Caco-2 (cell line): ENCODE measurements at places on chromosomes 2 and 18.
A peak's percentile ranks its signal among the peaks of the same experiment; 100 is the strongest.

GRCh38 chr2:238290715-238291549 is 2.5 kb upstream of the PER2 start:
- no peak for DNase-seq

- DNase-seq, result no peak
These were observed 41.7 kb upstream of the LDLRAD4 start for GRCh38 chr18:13176847-13177246.

DNA sequence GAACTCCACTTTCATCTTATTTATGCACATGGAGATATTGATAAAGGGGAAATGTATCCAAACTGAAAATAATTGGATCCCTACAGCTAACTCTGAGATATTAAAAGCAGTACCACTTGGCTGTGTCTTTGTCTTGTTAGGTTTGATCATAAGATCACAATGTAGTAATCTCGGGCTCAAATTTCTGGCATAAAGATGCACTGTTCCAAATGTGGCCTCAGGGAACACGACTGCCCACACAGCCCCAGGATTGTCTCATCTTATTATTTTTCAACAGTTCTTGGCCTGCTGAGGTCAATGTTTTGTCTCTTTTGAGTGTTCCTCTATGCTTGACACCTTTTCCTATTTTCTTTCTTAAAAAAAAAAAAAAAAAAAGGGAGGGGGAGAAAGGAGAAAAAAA is 114.1 kb downstream of the GBX2 start:
- no peak for DNase-seq

DNA sequence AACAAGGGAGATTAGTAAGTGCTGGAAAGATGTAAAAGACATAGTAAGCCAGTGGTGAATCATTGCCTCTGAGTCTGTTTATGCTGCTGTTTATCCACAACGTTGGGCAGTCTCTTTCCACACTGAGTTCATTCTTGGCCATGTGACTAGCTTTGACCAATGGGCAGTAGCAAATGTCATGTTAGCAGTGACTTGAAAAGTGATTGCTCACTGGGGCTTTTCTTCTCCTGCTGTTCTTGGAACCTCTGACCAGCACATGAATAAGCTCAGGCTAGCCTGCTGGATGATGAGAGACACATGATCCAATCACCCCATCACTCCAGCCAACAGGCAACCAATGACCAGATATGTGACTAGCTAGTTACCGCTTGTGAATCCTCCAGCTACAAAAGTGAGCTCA is 360.4 kb downstream of the SLC4A3 start:
- DNase-seq, result no peak

GRCh38 chr2:223510713-223511112 is 91.4 kb downstream of the SCG2 start:
- no peak for DNase-seq

DNA sequence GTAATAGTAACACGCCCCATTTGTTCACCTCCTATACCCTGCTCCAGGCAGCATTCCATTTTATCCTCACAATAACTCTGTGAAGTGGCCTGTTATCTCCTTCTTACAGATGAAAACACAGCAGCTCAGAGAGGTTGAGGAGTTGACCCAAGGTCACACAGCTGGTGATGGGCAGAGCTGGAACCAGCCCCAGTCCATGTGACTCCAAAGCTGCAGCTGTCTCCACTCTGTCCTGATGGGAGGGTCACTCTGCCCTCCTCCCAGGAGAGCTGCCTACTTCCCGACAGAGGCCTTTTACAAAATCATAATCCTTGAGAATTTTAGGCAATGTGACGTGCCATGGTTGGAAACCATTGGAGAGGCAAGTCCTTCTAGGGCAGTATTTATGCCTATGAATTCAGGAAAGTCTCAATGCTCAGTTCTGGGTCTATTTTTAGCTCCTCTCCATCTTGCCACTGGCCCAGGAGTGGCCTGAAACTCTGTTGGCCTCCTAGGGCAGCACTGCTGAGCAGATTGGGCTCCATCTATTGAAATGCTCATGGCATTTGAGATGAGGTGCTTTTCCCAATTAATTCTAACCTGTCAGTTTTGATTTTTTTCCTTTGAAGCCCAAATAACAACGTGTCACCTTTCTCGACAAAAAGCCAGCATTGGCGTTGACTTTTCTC is 162.0 kb upstream of the MSH6 start:
- no peak for DNase-seq

GRCh38 chr2:98579926-98580325 is 28.4 kb downstream of the COA5 start:
- no peak for DNase-seq

DNA sequence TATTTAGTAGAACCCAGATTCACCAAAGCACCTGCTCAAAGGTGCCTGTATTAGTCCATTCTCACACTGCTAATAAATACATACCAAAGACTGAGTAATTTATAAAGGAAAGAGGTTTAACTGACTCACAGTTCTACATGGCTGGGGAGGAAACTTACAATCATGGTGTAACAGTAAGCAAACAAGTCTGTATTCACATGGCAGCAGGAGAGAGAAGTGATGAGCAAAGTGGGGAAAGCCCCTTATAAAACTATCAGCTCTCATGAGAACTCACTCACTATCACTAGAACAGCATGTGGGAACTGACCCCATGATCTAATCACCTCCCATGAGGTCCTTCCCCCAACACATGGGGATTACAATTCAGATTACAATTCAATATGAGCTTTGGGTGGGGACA is 28.0 kb upstream of the DDX18 start:
- no peak for DNase-seq

DNA sequence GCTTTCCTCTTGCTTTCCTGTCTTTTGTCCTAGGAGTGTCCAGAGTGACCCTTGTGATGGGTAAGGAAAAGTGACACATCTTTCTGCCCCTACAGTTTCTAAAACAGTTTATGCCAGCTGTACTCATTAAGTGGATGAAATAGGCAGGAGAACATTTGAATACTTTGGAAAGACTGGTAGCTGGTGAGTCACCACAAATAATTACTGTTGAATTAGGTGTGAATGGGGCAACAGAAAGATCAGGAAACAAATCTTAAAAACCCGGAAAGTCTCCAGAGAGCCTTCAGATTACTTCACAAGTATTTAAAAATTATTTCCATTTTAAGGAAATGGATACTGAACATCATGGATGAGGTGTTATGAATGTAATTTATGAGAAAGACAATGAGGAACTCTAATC is 278.5 kb downstream of the CLIP4 start:
- DNase-seq, result no peak

GRCh38 chr2:232142049-232142448 is 180.5 kb downstream of the DIS3L2 start:
- DNase-seq, result peak; percentile 27

DNA sequence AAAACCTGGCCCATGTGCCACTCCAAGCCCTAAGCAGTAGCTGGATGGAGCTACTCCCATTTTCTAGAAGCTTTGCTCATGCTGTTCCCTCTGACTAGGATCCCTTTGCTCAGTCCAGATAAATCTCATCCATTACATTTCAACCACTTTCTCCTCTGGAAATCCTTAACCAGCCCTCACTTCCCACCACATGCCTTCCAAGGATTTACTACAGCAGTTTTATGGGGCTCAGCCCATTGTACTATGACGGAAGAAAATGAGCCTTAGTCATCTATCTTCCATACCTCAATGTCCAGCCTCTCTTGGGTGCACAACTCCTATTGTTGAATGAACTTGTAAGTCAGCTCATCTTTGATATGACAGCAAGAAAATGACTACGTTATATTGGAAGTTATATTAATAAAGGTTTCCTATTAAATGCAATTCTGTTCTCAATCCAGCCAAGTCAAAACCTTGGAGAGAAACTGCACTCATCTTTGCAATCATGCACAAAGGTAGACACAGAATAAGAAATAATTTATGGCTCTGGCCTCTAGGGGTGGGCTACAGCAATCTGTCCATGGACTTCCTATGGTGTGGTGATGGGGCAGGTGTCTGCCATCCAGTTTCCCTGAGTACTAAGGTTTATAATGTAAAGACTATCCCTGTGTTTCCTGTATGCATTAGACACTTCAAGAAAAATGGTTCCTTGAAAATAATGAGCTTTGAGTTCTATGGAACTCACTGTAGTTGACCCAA is 3.4 kb downstream of the B4GALT6 start:
- peak; percentile 24 for DNase-seq

GRCh38 chr2:187228986-187229385 is 219.1 kb downstream of the CALCRL start:
- no peak for DNase-seq

- DNase-seq, result no peak
These were observed 9.7 kb downstream of the TFPI start for GRCh38 chr2:187544371-187545080.

DNA sequence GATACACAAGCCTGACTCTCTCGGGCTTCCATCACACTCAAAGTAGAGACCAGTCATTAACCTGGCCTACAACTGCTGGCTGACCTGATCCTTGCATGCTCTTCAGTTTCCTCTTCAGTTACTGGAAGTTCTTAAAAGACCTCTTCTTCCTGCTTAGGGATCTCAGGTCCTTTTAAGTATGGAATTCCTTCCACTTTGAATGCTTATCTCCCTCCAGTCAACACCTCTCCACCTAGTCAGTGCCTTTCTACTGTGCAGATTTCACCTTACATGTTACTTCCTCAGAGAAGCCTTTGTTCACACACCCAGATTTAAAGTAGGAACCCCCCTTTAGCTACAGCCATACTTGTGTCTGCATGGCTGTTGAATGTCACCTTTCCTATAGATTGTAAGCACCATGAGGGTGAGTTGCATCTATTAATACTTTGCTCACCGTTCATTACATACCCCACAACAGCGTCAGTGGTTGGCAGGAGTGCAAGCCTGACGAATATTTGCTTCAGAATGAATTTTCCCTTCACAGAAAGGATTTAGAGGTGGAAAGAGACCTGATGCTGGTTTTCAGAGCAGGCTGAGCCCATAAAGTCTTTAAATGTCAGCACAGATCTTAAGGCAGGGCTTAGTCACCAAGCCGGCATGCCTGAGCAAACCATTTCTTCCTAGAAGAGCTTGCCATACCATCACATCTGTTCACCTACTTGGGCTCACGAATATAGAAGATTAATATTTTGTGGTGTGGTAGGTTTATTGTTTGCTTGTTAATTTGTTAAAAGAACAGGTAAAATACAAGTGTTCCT is 90.1 kb downstream of the ACVR1 start:
- no peak for DNase-seq

- no peak for DNase-seq
These were observed 75.5 kb downstream of the OLA1 start for GRCh38 chr2:174172802-174173355.

- no peak for DNase-seq
These were observed 82.3 kb downstream of the GLI2 start for GRCh38 chr2:120817956-120818325.

DNA sequence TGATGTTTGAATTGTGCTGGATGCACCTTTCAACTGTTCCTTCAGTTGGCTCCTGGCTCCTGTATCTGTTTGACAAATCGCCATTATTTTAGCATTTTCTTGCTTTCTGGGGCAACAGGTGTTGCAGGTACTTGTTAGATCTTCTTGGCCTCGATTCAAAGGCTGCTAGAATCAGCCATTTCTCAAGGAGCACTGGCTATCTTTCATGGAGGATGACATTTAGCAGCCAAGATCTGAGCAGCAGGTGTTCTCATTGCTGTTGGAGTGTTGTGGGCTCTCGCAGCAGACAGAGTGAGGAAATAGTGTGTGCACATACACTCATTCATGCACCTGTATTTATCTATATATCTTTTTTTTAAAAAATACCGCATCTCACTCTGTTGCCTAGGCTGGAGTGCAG is 52.2 kb downstream of the INPP5D start:
- DNase-seq, result no peak

DNA sequence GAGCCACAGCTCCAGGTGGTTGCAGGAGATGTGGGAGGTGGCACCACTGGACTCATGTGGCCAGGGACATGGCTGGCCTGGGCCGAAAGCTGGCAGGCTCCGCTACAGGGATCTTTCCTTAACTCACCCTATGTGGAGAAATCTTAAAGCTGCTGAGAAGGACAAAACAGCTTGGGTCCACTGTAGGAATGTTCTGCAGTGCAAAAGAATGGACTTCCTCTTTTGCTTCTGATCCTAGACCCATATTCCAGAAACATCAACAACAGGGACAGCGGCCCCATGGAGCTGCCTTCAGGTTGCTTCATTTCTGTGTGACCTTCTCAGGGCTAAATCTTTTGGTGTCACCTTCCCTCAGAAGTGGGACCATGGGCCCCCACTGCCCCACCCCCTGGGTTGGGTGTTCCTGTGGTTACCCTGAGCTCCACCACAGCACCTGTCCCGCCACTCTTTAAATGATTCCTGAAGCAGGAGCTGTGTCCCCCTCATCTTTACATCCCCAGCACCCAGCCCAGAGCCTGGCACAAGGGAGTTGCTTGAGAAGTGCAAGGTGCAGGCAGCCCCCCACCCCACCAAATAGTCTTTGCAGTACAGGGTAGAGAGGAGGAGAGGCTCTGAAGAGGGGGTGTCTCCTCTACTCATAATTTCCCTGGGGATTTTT is 205.8 kb downstream of the ZBTB7C start:
- no peak for DNase-seq

DNA sequence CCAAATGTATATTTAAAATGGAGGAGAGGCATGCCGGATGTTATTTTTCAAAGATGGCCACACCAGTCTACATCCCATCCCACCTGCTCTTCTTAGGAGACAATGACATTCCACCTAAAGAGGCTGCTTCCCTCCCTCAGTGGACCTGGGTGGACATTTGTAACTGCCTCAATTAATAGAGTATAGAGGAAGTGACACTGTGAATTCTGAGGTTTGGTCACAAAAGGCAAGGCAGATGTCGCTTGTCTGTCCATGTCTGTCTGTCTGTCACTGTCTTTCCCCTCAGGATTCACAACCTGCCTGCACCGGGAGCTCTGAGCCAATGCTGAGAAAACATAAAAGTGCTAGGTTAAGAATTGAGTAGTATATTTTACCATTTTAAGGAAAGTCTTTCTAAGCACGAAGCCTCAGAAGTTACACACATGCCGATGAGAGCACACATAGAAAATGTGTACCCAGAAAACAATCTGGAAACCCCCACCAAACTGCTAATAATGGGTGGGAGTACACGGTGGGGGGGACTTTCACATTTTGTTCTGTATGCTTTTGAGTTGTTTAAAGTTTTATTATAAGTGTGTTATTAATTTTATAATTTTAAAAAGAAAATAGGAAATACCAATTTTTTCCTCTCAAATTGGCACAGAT is 21.0 kb downstream of the MIB1 start:
- no peak for DNase-seq

DNA sequence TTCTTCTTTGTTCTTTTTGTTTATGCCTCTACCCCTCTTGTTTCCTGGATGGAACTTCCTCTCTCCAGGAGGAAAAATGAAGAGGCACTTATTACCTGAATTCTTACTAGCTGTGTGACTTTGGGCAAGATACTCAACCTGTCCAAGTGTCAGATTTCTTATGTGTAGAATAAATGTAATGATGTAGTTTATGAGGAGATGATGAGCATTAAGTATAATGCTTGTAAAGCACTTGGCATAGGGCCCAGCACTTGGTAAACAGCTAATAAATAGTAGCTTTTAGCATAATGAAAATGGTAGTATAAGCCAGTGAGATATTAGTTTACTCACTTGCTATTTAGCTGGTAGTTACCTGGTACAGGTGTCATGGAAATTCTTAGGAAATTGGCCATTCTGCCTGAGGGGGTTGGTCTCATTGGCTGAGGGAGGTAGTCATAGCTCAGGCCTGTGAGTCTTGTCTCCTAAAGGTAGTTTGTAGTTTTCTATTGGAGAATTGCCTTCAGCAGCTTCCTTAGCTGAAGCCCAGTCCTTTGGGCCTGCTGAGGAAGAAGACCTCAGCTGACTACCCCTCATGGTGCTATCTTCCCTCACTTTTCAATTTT is 133.4 kb upstream of the NABP1 start:
- no peak for DNase-seq

- DNase-seq, result no peak
These were observed 552.1 kb downstream of the DCDC2C start for GRCh38 chr2:4255491-4255890.
